Stimulated activated CD4-positive, alpha-beta T cell treated with anti-CD3 and anti-CD28 coated beads, Interleukin-1b, Interleukin-23, amount 100 ng/mL, for 24 hours (primary cell): ENCODE measurements at places on chromosomes 4 and X.

- no peak for DNase-seq
These were observed 352.4 kb downstream of the CAMK2D start for GRCh38 chr4:113409181-113409580.

DNA sequence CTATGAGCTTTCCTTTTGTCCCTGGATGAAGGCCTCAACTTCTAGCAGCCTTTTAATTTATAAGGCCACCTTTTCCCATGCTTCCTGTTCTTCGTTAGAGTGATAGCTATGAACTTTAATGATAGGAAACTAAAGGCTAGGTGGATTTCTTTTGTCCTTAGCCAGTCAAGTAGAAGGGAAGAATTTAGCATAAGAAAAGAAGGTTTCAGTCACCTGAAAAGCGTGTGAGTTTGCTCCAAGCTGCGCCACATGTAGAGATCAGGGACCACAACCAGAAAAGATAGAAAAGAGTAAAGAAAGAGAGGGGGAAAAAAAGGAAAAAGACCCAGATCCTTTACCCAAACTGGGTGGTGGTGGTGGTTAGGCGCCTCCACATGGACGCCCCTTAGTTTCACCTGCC, 28.6 kb downstream of the LUZP4 start:
- DNase-seq: no peak

DNA sequence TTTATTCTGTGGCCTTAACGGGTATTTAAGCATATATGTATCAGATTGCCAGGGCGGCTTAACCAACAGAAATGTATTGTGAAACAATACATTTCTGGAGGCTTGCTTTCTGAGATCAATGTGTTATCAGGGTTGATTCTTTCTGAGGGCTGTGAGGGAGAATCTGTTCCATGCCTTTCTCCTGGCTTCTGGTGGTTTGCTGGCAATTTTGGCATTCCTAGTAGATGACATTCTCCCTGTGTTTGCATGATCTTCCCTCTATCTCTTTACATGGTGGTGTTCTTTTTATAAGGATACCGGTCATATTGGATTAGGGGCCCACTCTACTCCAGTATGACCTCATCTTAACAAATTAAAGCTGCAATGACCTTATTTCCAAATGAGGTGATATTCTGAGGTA, 16.9 kb upstream of the CEP135 start:
- no peak for DNase-seq

DNA sequence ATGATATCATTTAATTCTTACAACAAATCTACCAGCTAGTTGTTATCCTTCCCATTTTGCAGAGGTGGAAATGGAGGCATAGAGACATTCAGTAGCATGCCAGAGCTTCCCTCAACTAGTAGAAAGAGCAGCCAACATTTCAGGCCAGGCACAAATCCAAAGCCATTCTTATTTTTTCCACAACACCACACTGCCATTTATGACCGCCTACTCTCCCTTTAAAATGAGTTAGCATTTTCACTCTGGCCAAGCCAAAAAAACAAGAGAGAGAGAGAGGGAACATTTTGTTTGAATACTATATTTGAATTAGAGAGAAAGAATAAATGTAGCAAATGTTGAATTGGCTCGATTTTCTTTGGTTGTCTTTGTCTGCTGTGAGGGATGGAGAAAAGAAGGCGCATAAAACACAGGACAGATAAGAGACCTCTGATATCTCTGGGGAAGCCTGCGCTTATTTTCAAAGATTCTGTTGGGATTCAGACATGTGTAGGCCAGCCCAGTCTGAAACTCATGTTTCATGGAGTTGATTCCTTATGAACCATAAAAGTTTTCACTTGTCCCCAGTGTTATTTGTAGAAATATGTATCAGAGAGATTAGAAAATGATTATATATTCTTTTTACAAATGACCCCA, 265.7 kb downstream of the RAB28 start:
- DNase-seq: no peak

DNA sequence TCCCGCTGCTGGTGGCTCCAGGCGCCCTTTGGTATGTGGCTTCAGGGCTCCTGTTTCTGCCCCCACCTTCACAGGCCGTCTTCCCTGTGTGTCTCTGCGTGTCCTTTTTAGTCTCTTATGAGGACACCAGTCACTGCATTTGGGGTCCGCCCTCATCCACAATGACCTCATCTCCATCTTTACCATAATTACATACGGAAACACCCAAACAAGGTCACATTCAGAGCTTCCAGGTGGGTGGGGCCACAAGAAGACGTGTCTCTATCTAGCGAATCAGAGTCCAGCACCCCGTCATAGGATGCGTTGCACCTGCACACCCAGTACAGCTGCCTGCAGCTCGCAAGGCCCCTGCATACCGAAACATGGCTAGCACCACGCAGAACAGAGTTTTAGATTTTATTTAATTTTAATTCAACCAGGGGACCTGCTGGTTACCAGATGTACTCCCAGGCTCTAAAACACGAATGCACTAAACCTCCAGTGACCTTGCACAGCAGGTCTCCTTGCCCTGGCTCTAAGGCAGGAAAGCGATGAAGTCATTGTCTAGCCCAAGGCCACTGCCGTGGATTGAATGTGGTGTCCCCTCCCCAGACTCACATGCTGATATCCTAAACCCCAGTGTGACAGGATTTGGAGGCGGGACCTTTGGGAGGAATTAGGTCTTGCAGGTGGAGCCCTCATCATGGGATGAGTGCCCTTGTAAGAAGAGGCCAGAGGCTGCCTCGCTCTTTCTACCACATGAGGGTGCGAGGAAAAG, 30.3 kb downstream of the ABLIM2 start:
- no peak for DNase-seq

DNA sequence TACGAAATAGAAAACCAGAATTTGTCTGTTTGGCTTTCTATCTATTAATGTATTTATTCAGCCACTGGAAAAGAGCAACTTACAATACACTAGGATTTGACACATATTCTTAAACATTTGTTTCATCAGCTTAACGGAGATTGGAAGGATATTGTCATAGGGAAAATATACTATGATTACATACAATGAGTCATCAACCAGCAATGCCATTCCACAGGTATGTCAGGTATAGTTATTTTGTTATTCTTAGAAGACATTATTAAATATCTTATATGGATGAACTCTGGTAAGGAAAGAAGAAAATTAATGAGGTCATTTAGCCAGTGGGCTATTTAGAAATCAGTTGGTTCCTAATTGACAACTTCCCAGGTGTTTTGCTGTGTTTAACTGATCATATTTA, 926.6 kb downstream of the STIM2 start:
- DNase-seq: no peak

GRCh38 chr4:94011190-94011589, 182.6 kb downstream of the ATOH1 start:
- DNase-seq: no peak

DNA sequence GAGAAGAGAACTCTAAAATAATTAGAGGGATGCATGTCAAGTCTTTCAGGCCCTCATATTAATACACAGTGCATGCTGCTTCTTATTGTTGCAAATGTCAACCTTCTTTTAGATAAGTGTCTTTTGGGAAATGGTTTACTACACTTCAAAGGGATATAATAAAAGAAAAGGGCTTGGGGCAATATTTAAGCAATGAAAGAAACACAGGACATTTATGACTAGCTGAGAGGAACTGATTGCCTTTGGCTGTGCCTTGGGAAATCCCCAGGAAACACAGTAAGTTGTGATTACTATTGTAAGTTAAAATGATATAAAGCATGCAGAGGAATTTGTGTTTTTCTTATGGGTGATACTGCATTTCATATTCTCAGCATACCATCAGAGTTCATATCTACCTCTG, 1036.2 kb upstream of the GRID2 start:
- DNase-seq: no peak

DNA sequence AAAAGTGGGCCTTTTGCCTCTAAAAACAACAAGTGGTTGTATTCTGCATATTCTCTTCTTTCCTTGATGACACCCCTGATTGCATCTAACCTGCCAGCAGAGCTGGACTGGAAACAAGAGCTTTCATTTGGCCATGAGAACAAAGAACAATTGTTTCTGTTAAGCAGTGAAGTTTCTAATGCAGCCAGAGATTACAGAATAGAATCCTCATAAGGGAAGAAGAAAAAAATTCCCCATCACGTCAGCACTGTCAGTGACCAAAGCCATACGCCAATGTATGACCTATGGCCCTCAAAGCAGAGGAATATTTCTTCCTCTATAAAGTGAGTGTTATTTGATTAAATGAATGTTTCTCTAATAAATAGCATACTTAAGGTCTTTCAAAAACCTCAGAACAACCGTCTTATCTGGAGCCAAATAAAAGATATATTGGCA, 529.1 kb upstream of the INTU start:
- DNase-seq: no peak

- no peak for DNase-seq
These were observed 473.8 kb downstream of the ACTRT1 start for GRCh38 chrX:127578395-127578794.

DNA sequence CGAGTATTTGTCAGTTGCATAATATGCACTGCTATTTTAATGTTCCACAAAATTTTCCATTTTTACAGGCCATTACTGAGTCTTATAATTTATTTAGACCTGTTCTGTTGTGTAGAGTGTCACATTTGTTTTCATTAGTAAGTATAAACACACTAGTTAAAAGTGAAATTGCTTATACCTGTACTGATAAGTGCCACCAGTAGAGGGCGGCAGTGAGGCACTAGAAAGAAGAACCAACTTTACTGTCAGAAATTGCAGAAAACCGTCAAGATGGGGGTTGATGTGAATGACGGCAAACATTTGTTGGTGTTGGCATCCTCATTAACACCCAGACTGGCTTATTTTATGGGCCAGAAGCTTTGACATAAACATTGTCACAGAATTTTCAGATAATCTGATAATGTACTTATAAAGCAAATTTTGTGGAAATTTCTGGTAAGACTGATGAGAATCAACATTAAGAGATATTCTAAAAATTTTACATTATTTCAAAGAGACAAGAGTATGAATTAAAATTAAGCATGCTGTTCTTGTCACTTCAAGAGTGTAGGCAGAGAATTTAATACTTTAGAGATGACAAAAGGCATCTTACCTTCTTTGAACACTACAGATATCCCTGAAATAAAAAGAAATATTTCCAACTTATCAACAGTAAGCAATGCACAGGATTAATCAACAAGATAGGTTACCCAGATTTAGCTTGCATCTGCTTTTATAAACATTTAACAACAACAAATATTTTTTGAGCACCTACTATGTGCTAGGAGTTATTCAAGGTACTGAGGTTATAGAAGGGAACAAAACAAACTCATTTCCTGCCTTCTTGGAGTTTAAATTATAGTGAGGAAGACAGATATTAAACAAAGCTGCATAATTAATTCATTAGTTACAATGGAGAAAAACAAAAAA, 24.9 kb downstream of the ALPK1 start:
- peak; percentile 60 for DNase-seq

GRCh38 chr4:155624478-155624877, 42.2 kb upstream of the GUCY1A1 start:
- DNase-seq: no peak

GRCh38 chr4:53545273-53545672, 46.0 kb downstream of the LNX1 start:
- no peak for DNase-seq

GRCh38 chr4:155748039-155748438, 10.8 kb upstream of the GUCY1B1 start:
- DNase-seq: no peak

DNA sequence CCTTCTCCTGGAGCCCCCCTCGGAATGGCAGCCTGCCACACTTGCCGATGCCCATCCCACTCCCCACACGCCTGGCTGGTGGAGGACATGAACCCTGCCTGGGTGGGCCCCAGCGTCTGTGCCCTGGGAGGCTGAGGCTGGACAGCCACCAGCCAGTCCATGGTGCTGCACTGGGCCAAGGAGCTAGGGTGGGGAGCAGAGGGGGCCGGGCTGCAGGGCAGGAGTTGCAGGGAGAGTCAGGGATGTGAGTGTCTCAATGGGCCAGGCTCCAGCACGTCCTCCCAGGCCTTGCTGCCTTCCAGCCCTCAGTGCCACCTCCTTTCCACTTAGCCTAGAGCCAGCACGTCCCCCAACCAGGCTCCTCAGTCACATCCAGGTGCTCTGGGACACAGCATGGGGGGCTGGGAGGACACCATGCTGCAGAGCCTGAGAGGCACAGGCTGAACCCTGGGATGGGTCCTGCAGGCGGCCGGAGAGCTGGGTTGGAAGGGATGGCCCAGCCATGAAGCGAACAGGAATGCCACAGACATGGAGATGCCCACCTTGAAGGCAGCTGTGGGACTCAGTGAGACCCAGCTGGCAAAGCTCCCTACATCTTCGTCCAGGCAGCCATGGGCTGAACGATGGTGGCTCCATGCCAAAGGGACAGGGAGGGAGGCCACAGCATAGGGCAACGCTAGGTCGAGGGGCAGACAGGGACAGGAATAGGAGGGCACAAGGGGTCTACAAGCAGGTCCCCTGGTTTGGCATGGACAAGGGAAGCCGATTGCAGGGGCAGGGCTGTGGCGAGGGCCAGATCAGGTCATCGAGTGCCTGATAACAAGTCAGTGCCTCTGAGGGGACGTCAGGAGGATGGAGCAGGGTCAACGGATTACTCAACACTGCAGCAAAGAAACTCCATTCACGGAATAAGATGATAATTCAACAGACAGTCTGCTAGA, 30.1 kb upstream of the MXD4 start:
- DNase-seq: no peak

GRCh38 chr4:13588954-13589353, 38.6 kb downstream of the BOD1L1 start:
- no peak for DNase-seq

DNA sequence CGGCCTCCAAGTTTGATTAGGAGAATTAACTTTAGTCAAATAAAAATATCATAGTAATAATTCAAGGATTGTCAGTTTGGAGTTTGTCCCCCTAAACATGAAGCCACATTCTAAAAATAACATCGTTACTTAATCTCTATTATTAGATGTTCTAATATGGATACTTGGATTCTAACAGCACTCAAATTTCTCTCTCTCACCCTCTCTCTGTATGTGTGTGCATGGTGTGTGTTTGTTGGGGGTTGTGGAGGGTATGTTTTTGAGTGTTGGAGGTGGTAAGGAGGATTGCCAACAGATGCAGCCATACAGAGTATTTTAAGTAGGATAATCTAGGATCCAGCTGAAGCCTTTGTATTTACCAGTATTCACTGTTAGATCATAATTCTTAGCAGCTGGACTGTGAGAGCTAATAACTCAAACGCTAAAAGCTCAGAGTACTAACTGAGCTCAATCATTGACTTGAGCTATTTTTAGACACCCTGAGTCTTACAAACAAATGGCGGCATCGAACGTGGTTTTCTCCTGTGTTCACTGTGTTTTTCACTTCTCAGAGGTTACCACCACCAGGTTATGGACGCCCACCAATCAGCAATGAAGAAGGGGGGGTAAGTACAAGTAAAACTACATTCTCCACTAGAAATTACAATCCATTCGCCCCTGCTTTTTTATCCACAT, 8.8 kb downstream of the ENAM start:
- no peak for DNase-seq
